Uterus (tissue), 4 donors: ENCODE measurements at places on chromosomes 6 and 20. TPM values are rescaled to one million over a fixed set of nuclear protein-coding genes. Genes with fewer than 3 reads are reported as not detected.

DNA sequence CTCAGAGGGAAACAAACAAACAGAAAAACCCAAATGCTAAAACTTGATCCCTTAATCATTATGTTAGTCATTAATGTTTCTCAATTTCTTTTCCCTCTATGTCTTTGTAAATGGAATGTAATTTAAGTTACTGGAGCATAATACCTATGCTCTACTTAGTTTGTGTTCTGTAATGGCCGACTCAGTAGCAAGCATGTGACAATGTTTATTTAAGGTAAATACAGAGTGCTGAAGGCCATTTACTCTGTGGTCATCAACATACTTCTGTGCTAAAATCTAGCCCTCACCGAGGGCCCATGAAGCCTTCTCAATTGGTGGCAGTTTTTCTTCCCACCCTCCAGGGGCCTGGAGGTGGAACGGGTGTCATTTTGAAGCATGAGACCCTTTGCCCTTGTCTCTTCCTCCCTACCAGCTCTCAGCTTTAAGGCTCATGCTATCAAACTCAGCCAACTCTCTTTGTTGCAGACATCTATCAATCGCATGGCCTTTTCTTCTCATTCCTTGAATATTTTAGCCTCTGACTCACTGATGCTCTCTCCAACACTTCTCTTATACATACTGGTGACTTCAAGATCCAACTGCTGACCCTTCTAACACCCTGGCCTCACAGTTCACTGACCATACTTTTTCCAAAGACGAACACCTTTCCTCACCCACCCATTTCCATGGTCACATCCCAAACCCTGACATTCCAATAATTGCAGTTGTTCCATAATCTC is 48.2 kb downstream of the STX7 start:
- DNase-seq: no peak
- H3K36me3 ChIP-seq: no peaks in the 10 kb centered on the region
- no peak overlapping the region for H3K4me3 ChIP-seq
- H3K4me1 ChIP-seq: no peaks in the 10 kb centered on the region

GRCh38 chr6:149147938-149148718 is 169.4 kb upstream of the TAB2 start:
- H3K27me3 ChIP-seq: no peaks in the 10 kb centered on the region
- H3K36me3 ChIP-seq: no peaks in the 10 kb centered on the region
- no peaks in the 10 kb centered on the region for H3K4me1 ChIP-seq
- H3K4me3 ChIP-seq: no peak overlapping the region
- DNase-seq: no peak

DNA sequence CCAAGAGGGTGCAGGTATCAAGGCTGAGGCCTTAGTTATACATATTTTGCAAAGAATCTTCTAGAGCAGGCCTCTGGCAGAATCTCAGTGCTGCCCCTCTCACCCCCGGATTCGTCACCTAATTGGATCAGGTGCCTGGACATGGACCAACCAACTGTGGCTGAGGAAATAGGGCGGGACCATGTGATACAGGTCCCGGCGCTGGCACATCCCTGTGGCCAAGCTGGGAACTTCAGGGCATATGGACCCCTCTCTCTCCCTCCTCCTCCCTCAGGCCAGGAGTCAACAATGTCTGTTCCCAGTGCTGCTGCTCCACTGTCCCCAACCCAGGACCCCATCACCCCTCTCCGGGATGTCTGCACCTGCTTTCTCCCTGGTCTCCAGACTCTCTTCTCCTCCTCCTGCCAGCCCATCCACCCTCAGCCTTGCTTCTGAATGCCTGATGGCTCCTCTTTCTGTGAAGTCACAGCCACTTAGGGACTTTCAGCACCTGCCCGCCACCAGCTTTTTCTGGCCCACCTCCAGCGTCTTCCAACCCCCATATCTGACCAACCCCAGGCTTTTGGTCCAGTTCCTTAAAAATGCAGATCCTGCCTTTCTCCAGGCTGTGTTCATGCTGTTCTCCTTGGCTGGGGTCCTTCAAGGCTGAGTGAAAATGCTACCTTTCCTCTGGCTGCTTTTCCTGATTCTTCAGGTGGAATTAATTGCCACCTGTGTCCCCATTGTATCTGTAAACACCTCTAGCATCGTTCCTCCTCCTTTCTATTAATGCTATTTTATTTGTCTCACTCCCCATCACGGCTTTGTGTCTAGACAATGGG is 19.0 kb upstream of the MLN start:
- H3K4me3 ChIP-seq: no peak overlapping the region
- no peak overlapping the region for H3K27ac ChIP-seq
- no peaks in the 10 kb centered on the region for H3K36me3 ChIP-seq

DNA sequence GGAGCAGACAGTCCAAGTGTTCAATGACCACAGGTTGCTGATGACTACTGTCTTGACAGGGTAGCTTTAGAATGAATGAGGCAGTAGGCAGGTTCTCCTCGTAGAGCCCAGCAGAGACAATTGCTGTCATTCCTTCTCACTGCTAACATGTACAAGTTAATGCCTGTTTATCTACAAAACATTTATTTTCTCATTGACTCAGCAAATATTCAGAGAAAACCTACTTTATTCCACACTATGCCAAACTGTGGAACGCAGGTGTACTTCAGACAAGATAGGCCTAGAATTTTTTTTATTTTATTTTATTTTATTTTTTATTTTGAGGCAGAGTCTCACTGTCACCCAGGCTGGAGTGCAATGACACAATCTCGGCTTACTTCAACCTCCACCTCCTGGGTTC is 50.8 kb downstream of the ARHGAP18 start:
- H3K4me3 ChIP-seq: no peak overlapping the region
- no peaks in the 10 kb centered on the region for H3K4me1 ChIP-seq
- H3K27me3 ChIP-seq: no peaks in the 10 kb centered on the region
- no peaks in the 10 kb centered on the region for H3K36me3 ChIP-seq

DNA sequence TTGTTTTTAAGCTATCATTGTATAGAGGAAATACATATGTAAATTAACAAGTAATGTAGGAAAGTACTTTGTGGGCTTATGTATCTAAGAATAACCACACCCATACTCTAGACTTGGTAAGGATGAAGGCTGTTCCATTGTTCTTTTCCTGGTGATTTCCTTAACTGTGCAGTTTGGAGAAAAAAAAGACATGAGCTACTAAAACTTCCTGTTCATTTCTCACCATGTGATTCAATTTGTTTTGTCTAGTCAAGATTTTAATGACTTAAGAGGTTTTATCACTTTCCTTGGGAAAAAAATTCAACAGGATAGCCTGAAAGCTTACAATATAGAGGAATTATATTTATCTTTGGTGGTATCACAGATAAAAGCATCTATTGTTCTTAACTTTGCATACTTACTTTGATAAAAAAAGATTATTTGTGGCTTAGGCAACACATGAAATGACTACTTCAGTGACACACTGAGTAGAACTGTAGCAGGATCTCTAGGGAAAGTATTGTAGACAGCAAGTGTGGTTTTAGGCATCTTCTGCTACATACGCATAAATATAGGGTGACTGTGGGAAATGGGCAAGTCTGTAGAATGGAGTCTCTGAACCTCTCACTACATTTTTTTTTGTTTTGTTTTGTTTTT is 80.3 kb downstream of the GJA1 start:
- H3K36me3 ChIP-seq: no peaks in the 10 kb centered on the region
- no peaks in the 10 kb centered on the region for H3K4me1 ChIP-seq
- H3K27me3 ChIP-seq: no peaks in the 10 kb centered on the region
- no peak overlapping the region for H3K27ac ChIP-seq
- no peak for DNase-seq

DNA sequence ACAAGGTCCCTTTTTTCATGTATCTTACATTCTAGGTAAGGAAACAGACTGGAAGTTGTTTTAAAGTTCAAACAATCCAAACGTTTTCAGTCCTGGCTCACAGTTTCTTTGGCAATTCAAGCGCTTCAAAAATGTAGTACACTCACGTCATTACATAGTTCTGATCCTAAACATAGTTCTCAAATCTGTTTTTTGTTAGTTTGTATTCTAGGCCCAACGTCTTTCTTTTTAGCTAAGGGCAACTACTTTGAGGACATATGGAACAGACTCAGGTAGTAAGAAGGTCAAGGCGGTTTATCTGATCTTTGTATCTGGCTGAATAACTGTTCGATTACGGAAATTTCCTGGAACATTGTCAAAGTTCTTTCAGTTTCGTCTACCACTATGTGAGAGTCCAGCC is 36.9 kb upstream of the PLCB4 start:
- no peak overlapping the region for H3K4me3 ChIP-seq
- no peaks in the 10 kb centered on the region for H3K4me1 ChIP-seq
- H3K27ac ChIP-seq: no peak overlapping the region
- no peaks in the 10 kb centered on the region for H3K36me3 ChIP-seq

DNA sequence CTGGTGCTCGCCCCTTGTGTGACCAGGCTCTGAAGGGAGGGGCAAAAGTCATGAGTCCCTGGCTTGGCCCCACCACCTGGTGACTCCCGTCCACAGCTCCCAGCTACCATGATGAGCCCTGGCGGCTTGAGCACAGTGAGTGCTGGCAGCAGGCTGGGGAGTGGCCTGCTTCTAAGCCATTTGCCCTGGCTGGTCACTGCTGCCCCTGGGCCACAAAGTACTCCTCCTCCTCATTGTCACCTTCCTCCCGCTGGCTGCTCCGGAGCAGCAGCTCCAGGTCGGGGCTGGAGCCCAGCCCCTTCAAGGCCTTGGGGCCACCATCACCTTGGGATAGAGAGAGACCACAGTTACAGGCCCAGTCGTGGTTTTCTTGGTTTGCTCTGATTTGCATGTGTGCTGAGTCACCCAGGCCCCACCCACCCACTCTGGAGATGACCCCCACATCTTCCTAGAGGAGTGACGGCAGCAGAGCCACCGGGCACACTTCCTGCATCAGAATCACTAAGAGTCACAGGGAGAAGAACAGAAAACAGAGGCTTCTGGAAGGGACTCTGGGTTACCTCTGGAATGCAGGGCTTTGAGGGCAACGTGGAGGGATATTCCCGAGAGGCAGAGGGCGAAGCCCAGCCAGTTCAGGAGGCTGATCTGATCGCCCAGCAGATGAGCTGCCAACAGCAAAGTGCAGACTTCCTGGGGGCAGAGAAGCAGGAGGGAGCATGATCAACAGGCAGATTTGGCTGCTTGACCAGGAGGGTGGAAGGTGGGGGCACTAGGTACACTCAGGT is 42.1 kb upstream of the CDH22 start:
- no peak overlapping the region for H3K27ac ChIP-seq
- H3K27me3 ChIP-seq: no peaks in the 10 kb centered on the region
- H3K36me3 ChIP-seq: no peaks in the 10 kb centered on the region

DNA sequence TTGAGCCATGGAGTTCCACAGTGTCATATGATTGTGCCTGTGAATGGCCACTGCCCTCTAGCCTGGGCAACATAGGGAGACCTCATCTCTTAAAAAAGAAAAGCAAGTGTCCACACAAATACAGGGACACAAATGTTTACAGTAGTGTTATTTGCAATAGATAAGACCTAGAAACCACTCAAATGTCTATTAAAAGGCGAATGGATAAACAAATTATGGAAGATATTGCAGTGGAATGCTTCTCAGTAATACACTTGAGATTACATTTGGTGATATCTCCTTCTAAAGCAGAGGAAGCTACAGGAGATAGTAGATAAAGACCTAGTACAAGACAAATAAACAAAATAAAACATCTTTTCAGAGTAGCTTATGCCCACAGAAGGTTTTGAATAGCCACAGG is 44.6 kb upstream of the ASCC3 start:
- H3K4me1 ChIP-seq: no peaks in the 10 kb centered on the region
- no peak overlapping the region for H3K4me3 ChIP-seq
- H3K27ac ChIP-seq: no peak overlapping the region
- no peaks in the 10 kb centered on the region for H3K27me3 ChIP-seq
- no peak for DNase-seq

DNA sequence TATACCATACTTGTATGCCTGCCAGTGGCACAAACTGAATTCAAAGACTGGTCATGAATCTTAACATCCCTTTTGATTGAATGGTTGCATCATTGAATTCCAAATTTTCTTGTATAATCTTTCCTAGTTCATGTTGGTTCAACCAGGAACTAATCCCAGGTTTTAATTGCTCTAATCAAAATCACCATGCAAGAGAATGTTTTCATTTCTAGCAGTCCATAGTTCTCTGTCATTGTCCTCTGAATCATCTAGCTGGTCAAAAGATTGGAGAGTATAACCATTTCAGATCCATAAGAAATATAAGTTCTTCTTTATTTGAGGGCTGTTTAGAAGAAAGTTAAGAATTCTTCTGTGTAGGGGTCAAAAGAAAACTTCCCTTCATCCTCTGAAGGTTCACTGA is 57.2 kb downstream of the ZNF292 start:
- H3K4me3 ChIP-seq: no peak overlapping the region
- H3K27me3 ChIP-seq: no peaks in the 10 kb centered on the region
- H3K4me1 ChIP-seq: no peaks in the 10 kb centered on the region
- H3K36me3 ChIP-seq: no peaks in the 10 kb centered on the region
- H3K27ac ChIP-seq: no peak overlapping the region

GRCh38 chr20:15439551-15439950 is 1102.1 kb upstream of the FLRT3 start:
- no peaks in the 10 kb centered on the region for H3K36me3 ChIP-seq
- no peak overlapping the region for H3K27ac ChIP-seq
- no peak for DNase-seq
- H3K4me1 ChIP-seq: no peaks in the 10 kb centered on the region
- no peak overlapping the region for H3K4me3 ChIP-seq

- H3K27me3 ChIP-seq: no peaks in the 10 kb centered on the region
- DNase-seq: peak; percentile 30
- H3K4me3 ChIP-seq: peak overlapping the region; percentile 99
- H3K36me3 ChIP-seq: no peaks in the 10 kb centered on the region
- H3K27ac ChIP-seq: peak overlapping the region; percentile 86
- no peaks in the 10 kb centered on the region for H3K4me1 ChIP-seq
Observed at GRCh38 chr6:98946879-98947410, 801 bp downstream of the FBXL4 start.

DNA sequence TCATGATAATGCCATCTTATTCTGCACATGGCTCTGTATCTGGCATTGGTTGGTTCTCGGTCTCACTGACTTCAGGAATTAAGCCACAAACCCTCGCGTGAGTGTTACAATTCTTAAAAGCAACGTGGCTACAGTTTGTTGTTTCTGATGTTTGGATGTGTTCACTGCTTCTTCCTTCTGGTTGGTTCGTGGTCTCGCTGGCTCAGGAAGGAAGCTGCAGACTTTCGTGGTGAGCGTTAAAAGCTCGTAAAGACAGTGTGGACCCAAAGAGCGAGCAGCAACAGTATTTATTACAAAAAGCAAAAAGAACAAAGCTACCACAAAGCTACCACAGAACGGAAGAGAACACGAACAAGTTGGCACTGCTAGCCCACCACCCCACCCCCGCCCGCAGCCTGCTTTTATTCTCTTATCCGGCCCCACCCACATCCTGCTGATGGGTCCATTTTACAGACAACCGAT is 51.1 kb downstream of the MYLIP start:
- no peaks in the 10 kb centered on the region for H3K36me3 ChIP-seq
- DNase-seq: no peak
- H3K4me3 ChIP-seq: no peak overlapping the region
- no peak overlapping the region for H3K27ac ChIP-seq
- H3K4me1 ChIP-seq: no peaks in the 10 kb centered on the region

GRCh38 chr6:89675949-89676748 is 37.6 kb upstream of the LYRM2 start:
- no peak for DNase-seq
- no peak overlapping the region for H3K27ac ChIP-seq
- no peak overlapping the region for H3K4me3 ChIP-seq

GRCh38 chr6:165129086-165129485 is 180.3 kb downstream of the C6orf118 start:
- no peak overlapping the region for H3K4me3 ChIP-seq
- no peak for DNase-seq
- H3K27me3 ChIP-seq: no peaks in the 10 kb centered on the region
- no peak overlapping the region for H3K27ac ChIP-seq

- no peaks in the 10 kb centered on the region for H3K27me3 ChIP-seq
- H3K4me3 ChIP-seq: no peak overlapping the region
- DNase-seq: no peak
- H3K4me1 ChIP-seq: no peaks in the 10 kb centered on the region
Observed at GRCh38 chr20:59667131-59667530, 62.8 kb downstream of the PHACTR3 start.

LY6G6D gene
- not detected for total RNA-seq

TPD52L1 gene
- 50.9 TPM for total RNA-seq

BPHL gene
- total RNA-seq: 26.9 TPM

LST1 gene
- 229 TPM for total RNA-seq
